Activated CD8-positive, alpha-beta memory T cell treated with anti-CD3 and anti-CD28 coated beads for 1 hour (primary cell): ENCODE measurements at places on chromosomes 7 and 10.

GRCh38 chr7:30344513-30344912 is 60.1 kb downstream of the ZNRF2 start:
- DNase-seq, result no peak

GRCh38 chr7:50595491-50596102 is 30.4 kb upstream of the DDC start:
- DNase-seq, result no peak

DNA sequence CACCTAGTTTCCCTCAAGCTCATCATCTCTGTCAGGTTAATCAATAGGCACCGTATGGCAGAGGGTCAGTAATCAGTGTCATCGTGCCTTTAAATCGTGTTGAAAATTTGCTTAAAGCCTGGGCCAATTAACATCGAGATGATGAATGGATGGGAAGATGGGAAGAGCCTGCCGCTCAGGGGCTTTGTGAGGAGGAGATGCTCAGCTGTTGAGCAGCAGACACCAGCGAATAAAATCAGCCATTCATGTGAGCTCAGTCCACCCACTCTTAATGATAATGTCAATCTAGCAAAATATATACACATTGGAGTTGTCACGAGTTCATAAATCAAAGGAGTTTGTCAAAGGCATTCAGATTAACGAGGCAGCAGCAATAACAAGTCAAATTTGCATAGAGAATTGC is 97.7 kb downstream of the BTRC start:
- DNase-seq, result no peak

DNA sequence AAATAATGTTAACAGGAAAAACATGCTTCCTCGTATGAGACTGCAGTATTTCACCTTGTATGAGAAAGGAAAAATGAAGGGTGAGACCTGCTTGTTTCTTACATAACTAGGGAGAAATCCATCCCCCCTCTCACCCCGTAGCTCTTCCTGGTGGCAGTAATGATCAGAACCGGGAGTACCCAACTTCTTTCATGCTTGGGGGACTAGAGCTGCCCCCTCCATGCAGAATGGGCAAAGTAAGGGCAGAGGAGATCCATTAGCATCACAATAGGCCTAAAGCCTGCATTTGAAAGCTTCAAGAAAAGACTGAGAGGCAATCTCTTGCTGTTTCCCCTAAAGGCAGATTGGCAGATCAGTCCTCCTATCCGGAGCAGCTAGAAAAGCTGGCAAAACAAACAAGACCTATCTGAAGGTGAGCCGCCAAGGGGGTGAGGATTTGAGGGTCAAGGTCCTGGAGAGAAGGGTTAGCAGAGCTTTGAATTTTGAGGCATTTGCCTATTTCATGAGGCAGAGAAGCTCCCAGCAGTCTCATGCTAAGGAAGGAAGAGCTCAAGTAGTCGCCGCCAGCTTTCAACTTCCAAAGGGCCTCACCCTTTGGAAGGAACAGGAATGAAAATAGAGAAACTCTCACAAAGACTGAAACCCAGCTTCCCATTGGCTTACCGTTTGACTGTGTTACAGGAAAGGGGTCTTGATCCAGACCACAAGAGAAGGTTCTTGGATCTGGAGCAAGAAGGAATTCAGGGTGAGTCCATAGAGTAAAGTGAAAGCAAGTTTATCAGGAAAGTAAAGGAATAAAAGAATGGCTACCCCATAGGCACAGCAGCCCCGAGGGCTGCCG is 36.2 kb downstream of the BAG3 start:
- no peak for DNase-seq

DNA sequence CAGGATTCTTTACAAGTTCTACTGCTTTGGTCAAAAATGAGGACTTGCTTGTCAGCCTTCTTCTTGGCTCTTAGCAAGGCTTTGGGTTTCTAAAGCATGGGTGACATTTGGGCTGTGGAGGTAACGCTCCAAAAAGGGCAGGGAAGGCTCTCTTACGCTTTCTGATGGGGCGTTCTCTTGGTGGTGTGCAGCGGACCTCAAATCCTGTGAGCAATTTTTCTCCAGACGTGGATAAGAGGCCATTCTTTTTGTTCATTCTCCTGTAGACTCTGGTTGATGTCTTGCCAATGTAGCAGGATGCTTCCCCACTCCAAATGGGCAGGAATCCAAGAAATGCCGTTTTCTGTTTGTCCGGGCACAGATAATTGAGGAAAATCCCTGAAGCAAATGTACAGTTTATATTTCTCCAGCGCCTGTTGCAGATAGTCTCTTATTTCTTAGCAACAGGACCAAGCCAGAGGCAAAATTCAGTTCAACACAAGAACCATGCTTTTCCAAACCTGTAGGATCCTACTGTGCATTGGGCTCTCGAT is 138.4 kb upstream of the NFE2L3 start:
- no peak for DNase-seq

DNA sequence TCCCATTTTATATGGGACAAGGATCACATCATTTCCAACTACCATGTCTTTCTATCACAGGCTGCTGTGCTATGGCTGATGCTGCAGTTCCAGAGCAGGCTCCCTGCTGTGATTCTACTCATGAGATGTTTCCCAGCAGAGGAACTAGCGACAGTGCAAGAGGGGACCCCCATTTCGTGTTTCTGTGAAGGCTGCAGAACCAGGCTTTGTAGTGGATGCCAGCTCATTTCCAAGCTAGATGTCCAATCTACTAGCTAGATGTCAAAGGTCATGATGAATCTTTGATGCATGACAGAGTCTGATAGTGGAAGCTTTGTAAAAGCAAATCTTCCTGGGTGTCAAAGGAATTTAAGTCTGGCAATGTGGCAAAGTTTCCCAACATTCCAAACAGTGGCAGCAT is 21.2 kb upstream of the MYO3A start:
- DNase-seq, result no peak

- DNase-seq, result no peak
Measured at GRCh38 chr10:17586821-17587234, 30.3 kb downstream of the HACD1 start.

DNA sequence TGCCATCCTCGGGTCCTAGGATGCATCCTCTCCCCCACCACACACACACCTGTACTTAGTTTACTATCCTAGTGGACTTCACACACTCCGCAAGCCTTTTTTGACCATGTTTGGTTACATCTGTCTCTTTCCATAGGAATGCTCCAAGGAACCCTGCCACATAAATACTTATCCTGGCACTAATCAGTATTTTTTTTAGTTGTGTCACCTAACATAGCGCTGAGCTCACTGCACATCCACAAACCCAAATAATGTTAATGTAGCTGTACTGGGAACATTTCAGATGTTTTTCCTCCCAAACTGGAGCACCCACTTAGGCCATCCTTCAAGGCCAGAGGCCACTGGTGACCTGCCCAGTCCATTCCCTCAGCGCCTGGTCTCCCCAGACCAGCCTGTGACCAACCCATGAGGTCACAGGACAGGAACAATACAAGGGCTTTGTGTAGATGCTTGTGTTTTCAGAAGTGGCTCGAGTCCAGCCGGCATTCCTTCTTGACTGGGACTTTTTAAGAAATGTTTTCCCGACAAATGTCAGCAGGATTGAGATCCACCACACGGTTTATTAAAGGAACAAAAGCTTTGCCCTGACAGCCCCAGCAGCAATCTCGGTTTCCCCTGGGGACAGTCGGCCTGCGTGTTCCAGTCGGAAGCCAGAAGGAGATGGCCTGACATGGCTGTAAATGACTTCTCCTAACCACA is 181.4 kb downstream of the JCAD start:
- no peak for DNase-seq

DNA sequence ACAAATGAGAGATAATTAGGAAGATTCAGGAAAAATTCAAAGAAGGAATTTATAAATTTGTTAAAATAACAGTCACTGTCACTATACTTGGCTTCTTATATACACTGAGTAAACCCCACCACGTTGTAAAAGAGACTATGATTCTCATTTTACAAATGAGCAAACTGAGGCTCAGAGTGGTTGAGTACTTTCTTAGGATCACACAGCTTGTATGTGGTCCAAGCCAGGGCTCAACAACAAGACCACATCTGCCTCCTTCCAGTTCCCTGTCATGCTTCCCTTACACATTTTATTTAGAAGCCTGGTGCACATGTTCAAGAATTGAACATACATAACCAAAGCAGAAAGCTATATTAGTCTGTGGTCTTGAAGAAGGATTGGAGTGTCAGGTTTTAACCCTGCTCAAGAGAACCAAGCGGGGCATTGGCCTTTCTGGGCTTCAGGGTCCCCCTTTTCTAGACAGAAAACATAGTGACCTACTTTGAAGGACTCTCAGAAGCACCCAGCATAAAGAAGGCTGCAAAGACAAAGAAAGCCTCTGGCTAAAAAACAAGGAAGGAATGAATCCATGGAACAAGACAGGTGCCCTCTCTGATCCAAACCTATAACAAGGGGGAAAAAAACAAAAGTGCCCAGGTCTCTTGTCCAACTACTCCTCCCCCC is 846 bp downstream of the MRLN start:
- DNase-seq, result no peak

GRCh38 chr7:151144387-151144786 is 23.1 kb downstream of the GBX1 start:
- no peak for DNase-seq

- DNase-seq, result no peak
Measured at GRCh38 chr10:82037076-82037475, 162.1 kb downstream of the NRG3 start.

DNA sequence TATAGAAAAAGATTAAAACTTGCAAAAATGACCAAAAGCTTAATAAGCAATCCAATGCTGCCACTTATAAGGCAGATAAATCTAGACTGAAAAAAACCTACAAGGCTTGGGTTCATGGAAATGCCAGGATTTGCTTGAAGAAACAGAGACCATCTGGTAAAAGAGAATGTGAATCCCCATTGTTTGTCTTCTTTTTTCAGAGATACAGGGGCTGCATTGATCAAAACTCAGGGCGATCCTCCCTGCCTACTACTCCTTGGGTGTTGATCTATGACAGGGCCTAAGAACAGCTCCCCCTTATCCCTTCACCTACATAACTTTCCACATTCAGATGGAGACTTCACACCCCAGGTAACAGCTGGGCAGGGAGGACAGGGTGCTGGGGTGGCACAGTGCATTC is 3.3 kb upstream of the TSGA13 start:
- DNase-seq, result no peak

DNA sequence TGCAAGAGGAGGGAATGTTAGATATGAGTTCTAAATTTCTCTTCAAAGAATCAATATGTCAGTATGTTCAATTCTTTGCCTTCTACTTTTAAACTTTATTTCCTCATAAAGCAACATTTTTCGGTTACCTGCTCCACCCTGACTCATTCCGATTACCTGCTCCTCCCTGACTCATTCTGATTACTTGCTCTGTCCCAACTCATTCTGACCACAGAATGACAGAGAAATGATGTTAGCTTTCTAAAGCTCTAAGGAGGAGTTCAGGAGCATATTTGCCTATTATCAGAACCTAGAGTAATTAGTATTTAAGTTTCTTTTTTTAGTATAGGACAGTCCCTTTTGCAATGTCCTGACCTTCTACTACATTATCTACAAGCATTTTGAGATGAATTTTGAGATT is 24.5 kb upstream of the PPP1R9A start:
- no peak for DNase-seq

DNA sequence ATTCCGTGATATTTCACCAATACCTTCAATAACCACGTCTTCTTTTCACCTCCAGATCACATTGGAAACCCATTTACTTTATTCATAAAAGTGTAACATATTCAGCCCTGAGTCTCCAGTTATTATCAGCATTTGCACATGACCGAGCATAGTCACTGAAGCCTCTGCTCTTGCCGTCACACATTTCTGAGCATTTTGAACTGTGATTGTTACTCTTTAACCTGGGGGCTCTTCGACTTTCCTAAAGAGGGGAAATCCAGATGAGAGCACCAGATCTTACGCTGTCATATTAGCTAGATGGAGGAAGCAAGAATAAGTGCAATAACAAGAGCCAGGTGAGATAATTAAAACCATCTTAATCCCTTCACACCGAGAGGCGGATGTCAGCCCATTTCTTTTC is 260.0 kb upstream of the NRP1 start:
- DNase-seq, result no peak

DNA sequence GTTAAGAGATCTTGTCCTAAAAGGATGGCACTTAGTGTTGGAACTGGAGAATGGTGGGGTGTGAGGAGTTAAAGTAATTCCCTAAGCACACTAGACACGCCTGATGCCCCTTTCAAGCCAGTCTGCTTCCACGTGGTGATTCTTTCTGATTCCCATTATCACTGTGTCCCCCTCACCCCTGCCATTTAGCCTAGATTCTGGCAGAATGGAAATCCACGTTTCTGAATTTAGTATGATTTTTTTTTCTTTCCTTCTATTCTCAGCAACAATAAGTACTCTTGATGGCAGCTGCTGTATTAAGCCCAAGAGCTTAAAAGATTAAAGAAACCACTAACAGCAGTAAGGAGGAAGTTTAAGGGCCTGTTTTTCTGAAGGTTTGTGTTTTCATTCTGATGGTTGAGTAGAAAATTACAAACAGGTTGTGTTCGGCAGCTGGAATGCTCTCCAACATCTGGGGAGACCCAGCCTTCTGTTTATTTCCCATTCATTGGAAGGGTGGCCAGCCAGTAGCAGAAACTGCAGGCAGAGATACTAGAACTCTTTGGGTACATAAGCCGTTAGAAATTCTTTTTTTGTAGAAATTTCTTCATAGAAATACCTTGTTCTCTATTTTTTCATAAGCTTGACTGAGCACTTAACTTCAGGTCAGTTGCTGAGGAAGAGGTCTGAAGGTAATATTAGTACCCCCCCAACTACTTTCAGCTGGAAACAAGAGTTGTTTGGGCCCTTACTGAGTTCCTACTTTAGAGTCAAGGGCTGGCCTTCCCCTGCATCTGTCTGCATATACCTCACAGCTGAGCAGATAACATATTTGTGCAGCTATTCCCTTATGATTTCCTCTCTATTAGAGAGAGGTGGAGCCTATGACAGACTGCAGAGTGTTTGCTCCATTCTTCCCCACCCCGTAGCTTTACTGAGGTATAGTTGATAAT is 355.1 kb downstream of the AUTS2 start:
- DNase-seq, result no peak

DNA sequence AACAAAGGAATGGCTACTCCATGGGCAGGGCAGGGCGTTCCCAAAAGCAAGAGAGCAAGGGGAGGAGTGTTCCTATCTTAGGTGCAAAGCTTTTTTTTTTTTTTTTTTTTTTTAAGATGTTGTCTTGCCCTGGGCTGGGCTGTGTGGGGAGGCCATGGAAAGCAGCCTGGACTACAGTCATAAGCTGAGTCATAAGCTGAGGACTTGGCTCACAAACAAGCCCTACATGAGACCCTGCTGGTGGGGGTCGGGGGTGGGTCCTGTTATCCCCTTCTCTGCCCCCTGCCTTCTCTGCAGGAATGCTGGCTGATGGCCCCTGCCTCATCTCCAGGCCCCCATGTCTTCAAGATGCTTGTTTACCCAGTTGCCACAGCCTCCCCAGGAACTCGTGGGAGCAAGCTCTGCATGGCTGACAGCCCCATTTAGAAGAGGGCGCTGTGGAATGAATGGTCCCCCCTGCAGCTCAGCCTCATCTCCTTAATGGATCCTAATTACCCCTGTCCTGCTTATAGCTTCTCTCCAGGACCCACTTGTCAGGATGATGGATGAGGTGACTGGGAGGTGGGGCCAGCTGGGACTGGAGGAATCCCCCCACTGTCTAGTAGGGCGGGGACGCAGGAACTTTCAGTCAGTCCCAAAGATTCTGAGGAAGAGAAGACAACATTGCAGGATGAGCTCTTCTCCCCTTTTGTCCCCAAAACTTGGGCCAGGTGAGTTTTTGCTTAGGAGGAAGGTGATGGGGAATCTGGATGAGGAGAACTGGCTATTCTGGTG is 340.8 kb upstream of the PODXL start:
- DNase-seq, result no peak

- no peak for DNase-seq
Measured at GRCh38 chr7:50812841-50813475, 30.3 kb upstream of the GRB10 start.

GRCh38 chr7:2152646-2153045 is 80.1 kb downstream of the MAD1L1 start:
- no peak for DNase-seq
